ENCODE measurements at places on chromosomes 2 and 18.
A peak's percentile ranks its signal among the peaks of the same experiment; 100 is the strongest.

DNA sequence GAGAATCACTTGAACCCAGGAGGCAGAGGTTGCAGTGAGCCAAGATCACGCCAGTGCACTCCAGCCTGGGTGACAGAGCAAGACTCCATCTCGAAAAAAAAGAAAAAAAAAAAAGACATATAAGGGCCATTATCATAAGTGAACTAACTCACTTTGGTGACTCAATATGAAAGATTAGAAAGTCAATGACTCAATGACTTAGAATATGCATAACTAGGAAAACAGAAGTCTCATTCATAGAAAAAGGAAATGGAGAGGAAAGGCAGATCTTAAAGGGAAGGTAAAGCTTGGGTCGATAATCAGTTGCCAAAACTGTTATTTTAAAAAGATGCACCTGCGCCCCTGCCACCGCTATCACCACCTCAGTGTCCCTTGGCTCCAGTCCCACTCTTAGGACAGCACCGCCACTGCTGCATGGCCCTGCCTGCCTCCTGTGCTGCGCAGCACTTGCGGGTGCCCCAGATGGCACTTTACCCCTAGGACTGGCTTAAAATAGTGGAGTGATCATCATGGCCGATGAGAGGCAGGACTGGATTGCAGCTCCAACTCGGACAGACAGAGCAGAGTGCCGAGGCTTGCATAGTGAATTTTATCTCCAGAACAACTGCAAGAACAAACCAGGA is 54.7 kb downstream of the INO80D start:
- no peak for DNase-seq

- DNase-seq: no peak
Observed at GRCh38 chr2:59677158-59677557, 876.3 kb downstream of the BCL11A start.

DNA sequence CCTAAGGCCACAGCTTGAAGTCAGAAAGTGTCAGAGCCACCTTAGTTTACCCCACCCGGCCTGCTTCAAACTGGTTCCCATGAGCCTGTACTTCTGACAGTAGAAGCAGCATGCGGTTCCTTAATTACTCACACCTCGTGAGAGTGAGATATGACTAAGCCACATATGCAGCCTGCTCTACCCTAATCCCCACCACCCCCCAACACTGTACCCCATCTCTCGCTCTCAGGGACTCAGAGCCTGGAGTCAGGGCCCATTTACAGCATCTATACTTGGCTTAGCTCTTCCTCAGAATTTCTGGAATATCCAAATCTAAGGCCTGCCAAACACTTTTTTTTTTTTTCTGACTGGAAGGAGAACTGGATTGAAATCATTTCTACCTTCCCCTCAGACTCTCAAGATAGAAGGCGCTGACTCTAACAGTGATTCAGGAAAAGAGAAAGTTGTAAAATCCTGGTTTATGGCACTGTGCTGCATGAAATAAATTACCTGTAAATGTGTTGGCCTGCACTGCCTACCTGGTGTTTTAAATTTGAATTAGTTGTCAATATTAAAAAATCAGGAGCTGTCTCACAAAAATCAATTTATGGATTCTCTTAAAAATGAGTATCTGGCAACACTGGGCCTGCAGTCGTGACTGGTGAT is 360.0 kb downstream of the RND3 start:
- no peak for DNase-seq

GRCh38 chr2:66852953-66853352 is 418.0 kb downstream of the MEIS1 start:
- DNase-seq: no peak

- peak; percentile 23 for DNase-seq
Observed at GRCh38 chr2:7773362-7774360, 856.4 kb downstream of the RNF144A start.
